ENCODE measurements at places on chromosomes 12 and 14. TPM values are rescaled to one million over a fixed set of nuclear protein-coding genes. Genes with fewer than 3 reads are reported as not detected.

- DNase-seq, result peak; percentile 13
Observed at GRCh38 chr12:24728366-24728765, 220.5 kb downstream of the BCAT1 start.

- DNase-seq, result no peak
Observed at GRCh38 chr12:39618701-39619100, 902 bp downstream of the ABCD2 start.

- DNase-seq, result no peak
Observed at GRCh38 chr12:67630373-67631088, 18.0 kb upstream of the DYRK2 start.

GLS2 gene
- total RNA-seq, result 1.3 TPM

TRHDE gene
- 1.9 TPM for total RNA-seq

- no peak for DNase-seq
Observed at GRCh38 chr12:62191491-62192179, 68.6 kb upstream of the USP15 start.

DNA sequence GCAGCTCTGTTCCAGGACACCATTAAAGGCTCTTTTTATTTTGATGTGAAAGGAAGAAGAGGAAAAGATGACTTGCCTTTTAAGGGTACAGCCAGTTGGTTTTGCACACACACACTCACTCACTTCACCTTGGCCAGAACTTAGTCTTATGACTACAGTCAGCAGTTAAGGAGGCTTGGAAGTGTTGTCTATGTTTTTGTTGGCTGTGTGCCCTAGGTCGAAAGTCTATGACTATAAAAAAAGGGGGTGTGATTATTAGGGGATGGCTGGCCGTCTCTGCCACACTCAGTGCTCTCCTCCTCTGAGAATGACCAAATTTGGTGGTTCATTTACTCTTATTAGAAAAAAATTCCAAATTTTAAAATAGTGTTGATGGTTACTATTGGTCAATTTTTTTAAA is 139.5 kb upstream of the OTX2 start:
- DNase-seq, result no peak

GRCh38 chr12:46402451-46402850 is 29.9 kb upstream of the SLC38A2 start:
- no peak for DNase-seq

DNA sequence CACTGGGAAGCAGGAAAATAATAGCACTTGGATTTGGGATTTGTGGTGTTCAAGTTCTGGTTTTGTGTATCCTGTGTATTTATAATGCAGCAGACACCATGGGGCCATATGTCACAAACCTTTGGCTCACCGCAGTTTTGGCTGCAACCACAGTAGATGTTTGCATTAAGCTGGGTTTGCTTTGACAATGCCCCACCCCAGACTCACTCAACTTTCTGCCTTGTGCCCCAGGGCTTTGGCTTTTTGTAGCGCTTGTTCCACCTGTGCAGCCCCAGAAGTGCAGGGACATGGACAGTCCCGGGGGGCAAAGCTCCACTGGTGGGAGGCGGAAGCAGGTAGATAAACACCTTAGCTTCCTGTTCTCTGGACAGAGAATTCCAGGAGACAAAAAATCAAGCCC is 446.9 kb downstream of the MED13L start:
- no peak for DNase-seq

RIMKLB gene
- total RNA-seq, result 17.1 TPM

- no peak for DNase-seq
Observed at GRCh38 chr14:24298892-24299254, 707 bp downstream of the DHRS1 start.

DNA sequence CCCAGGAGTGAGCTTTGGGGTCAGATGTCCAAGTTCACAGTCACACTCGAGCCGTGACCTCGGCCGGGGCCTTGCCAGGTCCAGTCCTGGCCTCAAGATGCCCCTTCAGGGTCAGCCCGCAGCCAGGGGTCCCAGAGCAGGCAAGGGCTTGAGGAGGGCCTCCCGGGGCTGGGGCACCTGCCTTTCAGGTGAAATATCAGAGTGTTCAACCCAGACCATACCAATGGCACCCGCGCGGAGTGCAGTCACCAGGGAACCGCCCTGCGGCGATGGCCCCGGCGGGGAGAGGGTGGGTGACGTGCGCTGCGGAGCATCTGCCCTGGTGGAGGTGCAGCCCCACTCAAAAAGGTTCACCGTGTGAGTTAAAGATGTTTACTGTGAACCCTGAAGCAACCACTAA is 16.9 kb downstream of the LRCOL1 start:
- no peak for DNase-seq

GRCh38 chr12:116244001-116244400 is 33.5 kb downstream of the MED13L start:
- no peak for DNase-seq

DNA sequence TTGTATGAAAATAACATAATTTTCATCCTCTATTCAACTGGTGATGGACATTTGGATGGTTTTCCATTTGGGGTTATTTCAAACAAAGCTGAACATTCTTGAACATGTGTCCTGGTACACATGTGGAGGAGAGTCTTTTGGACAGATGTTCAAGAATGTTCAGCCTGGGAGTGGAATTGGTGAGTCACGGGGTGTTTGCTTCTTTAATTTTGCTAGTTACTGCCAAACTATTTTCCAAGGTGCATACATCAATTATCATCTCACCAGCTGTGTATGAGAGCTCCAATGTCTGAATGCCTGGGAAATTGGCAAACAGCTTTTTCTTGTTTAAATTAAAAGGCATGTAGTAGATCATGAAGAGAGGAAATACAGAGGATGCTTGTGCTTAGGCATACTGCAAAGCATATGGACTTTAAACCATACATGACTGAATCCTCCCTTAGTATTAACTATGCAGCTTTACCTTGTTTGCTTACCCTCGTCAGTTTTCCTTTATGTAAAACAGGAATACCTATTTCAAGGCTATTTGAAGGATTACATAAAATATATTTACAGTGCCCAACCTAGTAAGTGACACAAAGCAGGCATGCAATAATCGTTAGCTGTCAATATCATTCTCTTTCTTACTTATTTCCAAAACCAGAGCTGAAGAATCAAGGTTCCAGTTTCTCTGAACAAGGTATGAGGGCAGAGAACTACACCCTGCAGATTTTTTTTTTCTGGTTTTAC is 152.1 kb downstream of the ITPR2 start:
- no peak for DNase-seq

NUP37 gene
- 47.7 TPM for total RNA-seq

RABGGTA gene
- total RNA-seq, result 30.9 TPM

- DNase-seq, result no peak
Observed at GRCh38 chr14:20836668-20837338, 34.2 kb upstream of the RNASE1 start.

- no peak for DNase-seq
Observed at GRCh38 chr12:40444174-40444573, 219.4 kb downstream of the LRRK2 start.

- DNase-seq, result no peak
Observed at GRCh38 chr12:98228683-98229539, 286.5 kb upstream of the TMPO start.

DNA sequence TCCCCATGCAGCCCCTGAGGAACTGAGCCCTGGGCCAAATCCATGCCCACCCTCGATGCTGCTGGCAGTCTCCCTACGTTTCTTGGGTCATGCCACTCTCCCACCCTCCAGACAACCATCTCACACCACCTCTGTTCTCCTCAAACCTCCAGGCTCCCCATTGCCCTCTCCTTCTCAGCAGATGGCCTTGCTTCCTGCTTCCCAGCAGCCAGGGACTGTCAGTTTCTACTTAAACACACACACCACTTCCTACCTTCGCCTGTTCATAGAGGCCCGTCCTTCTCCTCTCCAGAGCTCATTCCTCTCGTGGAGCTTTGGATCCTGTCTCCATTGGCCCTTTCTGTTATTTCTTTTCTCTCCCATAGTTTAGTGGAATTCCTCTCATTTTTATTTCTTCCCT is 27.1 kb downstream of the ZNF664 start:
- no peak for DNase-seq

GRCh38 chr12:70553391-70553859 is 83.8 kb downstream of the PTPRB start:
- no peak for DNase-seq

- no peak for DNase-seq
Observed at GRCh38 chr12:131457331-131458047, 253.4 kb upstream of the SFSWAP start.

- DNase-seq, result no peak
Observed at GRCh38 chr12:21472197-21472823, 29.1 kb downstream of the RECQL start.

GRCh38 chr14:32203928-32204357 is 874 bp upstream of the RNU6-8 start:
- no peak for DNase-seq

DNA sequence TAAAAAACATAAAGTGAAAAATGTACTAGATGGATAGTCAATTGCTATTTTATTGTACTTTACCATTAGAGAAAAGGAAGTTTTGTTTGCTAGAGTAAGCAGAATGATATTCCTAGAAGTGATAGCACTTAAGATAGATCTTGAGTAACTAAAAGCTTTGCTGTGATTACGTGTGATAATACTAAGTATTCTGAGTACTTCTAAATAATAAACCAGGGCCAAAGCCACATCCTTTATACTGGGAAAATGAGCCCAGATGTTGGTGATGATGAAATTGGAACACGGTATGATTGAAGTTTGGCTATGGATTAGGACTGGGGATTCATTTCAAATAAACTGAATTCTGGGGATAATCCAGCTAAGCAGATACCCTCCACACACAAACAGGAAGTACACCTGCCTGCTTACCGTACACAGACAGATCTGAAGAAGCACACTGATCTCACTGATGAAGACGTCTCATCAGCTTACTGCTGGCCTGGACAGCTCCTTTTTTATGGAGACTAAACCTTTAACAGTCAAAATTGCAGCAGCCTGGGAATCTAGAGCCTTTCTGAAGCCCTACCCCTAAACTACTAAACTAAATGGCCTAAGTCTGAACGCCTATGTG is 199.8 kb downstream of the LRFN5 start:
- no peak for DNase-seq

TAS2R8 gene
- not detected for total RNA-seq

CEBPE gene
- not detected for total RNA-seq

GRCh38 chr14:103512701-103513611 is 9.7 kb downstream of the CKB start:
- DNase-seq, result no peak

YARS2 gene
- total RNA-seq, result 28.0 TPM

- DNase-seq, result no peak
Observed at GRCh38 chr12:87120440-87120839, 864.2 kb upstream of the MGAT4C start.

GRCh38 chr14:101502761-101503392 is 58.4 kb upstream of the DIO3 start:
- DNase-seq, result no peak

- no peak for DNase-seq
Observed at GRCh38 chr14:50462111-50462510, 65.4 kb upstream of the CDKL1 start.

DNA sequence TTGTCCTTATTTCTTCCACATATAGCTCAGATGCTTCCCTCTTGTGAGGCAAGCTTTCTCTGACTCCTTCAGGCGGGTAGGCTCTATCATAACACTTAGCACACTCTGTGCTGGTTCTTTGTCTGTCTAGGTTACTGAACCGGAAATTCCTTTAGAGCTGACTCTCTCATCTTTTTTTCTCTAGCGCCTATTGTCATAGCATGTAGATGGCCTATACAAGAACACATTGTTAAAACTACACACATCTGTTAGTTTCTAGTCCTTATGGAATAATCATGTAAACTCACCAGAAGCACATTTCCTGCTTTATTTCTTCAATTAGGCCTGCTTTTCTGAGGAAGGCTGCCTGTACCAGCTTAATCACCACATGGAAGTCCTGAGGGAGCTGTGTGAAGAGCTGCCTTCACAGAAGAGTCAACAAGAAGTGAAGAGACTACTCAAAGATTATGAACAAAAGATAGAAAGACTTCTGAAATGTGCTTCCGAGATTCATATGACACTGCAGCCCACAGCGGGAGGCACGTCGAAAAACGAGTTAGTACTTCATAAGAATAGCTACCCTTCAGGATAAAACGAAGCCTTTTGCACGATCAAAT is 143.9 kb downstream of the SYNE2 start:
- DNase-seq, result no peak

DNA sequence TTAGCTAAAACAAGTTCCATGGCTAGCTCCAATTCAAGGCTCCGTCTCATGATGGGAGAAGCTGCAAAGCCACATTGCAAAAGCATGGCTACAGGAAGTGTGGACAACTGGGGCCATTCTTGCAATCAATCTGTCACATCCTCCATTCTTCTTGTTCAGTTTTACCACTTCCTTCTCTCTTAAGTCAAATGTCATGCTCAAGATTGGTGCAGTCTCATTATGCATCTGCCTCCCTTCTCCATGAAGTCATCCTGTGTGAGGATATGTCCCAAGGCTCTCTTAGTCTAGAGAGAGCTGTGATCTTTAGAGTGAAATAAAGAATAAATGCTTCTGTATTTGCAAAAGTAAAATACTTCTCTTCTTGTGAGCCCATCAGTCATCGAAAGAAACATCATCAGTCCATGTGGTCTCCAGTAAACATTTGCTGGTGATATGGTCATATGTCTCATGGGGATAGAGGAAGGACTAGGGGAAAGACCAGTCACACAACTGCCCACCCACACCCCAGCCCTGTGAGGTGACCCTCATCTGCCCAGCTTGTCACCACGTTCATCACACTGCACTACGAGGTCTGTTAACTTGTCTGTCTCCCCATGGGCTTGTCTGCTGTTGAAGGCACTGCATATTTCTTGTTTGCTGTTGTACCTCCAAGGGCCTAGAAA is 303.0 kb downstream of the NUAK1 start:
- no peak for DNase-seq

- no peak for DNase-seq
Observed at GRCh38 chr12:43653917-43654316, 101.9 kb upstream of the ADAMTS20 start.

SLC25A47 gene
- total RNA-seq, result not detected

TSPAN19 gene
- not detected for total RNA-seq

DNA sequence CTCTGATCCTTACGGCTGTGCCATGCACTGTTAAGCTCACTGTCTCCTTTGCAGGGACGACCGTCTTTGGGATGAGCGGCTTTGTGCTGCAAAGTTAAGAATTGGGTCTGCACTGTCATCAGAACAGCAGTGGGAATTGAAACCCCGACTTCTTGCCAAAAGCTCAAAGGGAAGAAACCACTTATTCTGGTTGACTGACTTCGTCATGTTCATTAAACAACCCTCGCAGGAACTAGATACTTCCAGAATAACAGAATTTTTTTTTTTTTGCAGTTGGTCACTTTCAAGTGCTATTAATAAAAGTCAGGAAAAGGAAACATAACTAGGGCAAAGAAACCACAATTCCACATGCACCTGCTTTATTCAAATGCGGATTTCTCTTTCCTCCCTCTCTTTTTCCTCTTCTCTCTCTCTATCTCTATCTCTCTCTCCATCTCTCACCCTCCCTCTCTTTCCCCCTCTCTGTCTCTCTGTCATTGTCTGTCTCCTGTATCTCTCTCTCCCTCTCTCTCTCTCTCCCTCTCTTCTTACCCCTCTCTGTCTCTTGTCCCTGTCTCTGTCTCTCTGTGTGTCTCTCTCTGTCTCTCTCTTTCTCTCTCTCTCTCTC is 12.3 kb upstream of the GLT1D1 start:
- no peak for DNase-seq

GRCh38 chr12:95694136-95694535 is 96.4 kb downstream of the NTN4 start:
- DNase-seq, result no peak

IL22 gene
- not detected for total RNA-seq

GRCh38 chr12:102513739-102514138 is 33.4 kb upstream of the IGF1 start:
- DNase-seq, result no peak

- DNase-seq, result no peak
Observed at GRCh38 chr12:54711669-54712068, 63.5 kb upstream of the DCD start.

- no peak for DNase-seq
Observed at GRCh38 chr12:41479426-41479825, 291.3 kb downstream of the PDZRN4 start.

- no peak for DNase-seq
Observed at GRCh38 chr14:63545431-63545830, 2.3 kb upstream of the PPP2R5E start.
